ENCODE measurements at places on chromosomes 4 and X. TPM values are rescaled to one million over a fixed set of nuclear protein-coding genes. Genes with fewer than 3 reads are reported as not detected.

DNA sequence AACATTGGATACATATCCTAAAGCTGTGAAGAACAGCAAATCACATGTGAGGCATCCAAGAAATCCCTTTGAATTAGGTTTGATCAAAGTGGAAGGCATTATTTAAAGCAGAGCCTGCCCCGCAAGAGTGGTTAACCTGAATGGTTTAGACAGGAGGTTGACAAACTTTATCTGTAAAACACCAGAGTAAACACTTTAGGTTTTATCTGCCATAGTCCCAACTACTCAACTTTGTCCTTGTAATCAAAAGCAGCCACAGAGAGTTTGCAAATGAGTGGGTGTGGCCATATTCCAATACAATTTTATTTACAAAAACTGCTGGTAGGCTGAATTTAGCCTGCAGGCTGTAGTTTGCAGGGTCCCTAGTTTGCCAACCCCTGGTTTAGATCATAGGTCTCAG is 25.2 kb upstream of the FGFBP2 start:
- no peak for DNase-seq

DNA sequence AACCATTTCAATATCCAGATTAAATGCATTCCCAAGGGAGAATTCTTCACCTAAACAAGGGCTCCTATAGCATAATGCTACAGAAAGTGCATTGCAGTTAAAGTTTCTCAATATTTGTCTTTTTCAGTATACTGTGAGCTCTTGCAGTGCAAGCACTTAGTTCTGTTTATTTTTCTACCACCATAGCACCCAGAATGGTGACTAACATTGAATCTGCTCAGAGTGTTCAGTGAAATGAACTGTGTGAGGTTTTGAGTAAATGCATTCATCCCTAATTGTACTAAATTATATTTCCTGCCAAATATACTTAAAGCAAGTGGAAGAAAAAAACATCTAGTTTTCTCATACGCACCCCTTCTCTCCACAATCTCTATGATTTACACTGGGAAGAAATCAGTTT is 383.9 kb downstream of the PCDH7 start:
- no peak for DNase-seq

Gene CCNB3
- total RNA-seq: 0.07 TPM

DNA sequence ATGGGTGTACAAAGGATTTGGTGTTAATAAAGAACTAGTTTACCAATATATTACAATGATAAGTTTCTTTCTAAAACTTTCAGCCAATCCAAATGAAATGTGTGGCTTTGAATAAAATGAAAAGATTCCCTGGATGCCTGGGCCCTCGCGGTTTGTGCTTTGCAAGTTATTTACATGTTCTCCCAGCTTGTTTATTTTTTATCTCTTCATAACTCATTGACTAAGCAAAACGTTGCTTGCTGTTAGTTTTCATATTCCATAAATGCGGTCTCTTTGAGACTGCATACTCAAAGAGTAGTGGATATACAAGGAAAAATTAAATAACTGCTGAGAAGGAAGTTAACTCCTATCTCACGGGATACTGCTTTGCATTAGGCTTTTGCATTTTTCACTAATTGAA is 26.0 kb downstream of the FHDC1 start:
- DNase-seq: no peak

- no peak for DNase-seq
Observed at GRCh38 chr4:163621821-163622220, 127.3 kb downstream of the TMA16 start.

DNA sequence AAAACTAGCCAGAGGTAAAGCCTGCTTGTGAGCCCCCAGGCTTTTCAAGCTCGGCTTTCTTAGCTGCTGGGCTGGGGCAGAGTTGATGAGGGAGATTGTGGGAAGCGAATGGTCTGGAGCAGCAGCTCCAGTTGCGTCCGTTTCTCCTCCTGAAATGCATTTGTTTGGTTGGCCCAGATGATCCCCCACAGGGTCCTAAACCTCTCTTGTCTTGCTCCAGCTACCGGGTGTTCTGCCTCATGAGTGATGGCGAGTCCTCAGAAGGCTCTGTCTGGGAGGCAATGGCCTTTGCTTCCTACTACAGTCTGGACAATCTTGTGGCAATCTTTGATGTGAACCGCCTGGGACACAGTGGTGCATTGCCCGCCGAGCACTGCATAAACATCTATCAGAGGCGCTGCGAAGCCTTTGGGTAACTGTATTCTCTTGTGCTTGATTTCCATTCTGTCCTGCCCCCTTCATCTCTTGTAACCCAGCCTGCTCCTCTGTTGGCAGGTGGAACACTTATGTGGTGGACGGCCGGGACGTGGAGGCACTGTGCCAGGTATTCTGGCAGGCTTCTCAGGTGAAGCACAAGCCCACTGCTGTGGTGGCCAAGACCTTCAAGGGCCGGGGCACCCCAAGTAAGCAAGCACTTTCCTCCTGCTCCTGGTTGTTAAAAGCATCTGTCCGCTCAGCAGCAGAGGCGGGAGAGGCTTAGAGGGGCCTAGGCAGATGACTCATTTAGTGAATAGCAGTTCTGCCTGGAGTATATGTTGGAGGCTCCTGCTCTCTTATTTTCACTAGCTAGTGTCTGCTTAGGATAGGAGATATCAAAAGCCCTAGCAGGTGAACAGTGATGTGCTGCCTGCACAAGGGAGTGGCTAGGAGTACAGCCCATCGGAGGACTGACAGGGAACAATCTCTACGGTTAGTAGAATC is 15.3 kb downstream of the TKTL1 start:
- DNase-seq: no peak
